ENCODE measurements at places on chromosomes 2 and 18.

GRCh38 chr2:71609958-71610357 lies 156.6 kb downstream of the DYSF start:
- DNase-seq = no peak

- no peak for DNase-seq
Observed at GRCh38 chr2:113791697-113792590, 35.5 kb upstream of the SLC35F5 start.

DNA sequence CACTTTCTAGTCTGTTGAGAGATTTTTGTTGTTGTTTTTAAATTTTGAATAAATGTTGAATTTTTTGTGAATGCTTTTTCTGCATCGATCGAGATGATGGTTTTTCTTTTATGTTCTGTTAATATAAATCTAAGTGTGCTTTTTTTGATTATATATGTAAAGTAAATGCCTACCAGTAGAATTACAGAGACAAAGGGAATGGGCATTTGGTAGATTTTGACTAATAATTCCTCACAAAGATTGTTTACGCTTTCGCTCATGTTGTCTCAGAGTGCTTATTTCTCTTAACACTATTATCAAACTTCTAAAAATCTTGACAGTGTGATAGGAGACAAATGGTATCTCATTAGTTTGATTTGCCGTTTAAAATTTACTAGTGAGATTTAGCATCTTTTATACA lies 3.7 kb downstream of the MYO3B start:
- no peak for DNase-seq

DNA sequence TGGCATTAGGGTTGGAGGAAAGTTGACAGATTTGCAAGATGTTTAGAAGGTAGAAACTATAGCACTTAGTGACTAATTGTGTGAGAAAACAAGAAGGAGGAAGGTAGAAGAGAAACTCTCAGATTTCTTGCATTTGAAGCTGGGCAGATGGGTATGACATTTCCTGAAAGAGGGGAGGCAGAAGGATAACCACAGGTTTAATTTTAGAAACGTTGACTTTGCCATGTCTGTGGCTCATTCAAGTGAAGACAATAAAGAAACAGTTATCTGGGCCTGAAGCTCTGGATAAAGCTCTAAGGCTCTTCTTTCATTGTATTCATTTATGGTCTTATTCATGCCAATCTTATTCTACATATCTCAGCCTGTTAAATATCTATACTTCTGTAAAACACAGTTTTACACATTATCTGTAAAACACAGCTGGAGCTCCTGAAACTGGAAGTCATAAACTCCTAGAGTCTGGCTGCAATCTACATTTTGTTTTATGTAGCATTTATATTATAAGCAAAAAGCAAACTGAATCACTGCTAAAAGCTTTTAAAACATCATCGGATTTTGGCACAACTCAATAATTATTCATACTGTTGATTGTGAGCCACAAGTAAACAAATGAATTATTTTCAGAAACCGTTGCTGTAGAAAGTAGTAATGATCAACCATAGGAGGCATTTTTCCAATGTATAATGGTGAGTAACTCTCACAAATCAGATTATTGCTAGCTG lies 138.5 kb downstream of the RIT2 start:
- no peak for DNase-seq

- DNase-seq = no peak
Observed at GRCh38 chr2:134663451-134664450, 55.0 kb downstream of the TMEM163 start.
